Right cardiac atrium (tissue), 5 donors: ENCODE measurements at places on chromosomes 3 and 15. TPM values are rescaled to one million over a fixed set of nuclear protein-coding genes. Genes with fewer than 3 reads are reported as not detected.

SLC24A5 gene
- total RNA-seq, result not detected

TGM4 gene
- not detected for total RNA-seq

UROC1 gene
- total RNA-seq, result not detected

ECE2 gene
- total RNA-seq, result 1.2 TPM

TPRG1 gene
- total RNA-seq, result 3.3 TPM

DNA sequence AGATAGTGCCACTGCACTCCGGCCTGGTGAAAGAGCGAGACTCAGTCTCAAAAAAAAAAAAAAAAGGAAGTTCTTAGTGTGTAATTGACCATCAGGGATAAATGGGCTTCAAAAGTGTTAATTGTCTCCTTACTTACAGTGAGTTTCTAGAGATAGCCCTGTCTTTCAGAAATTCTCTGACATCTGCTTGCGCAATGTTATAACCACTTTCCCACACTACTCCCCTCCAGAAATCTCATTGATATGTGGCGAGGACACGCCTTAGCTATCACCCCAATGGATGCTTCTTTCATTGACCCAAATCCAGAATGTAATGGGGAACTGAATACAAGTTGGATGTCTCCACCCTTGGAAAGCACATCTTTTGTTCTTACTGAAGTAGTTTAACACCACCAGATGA lies 70.9 kb downstream of the GMPS start:
- no peak for DNase-seq

DNA sequence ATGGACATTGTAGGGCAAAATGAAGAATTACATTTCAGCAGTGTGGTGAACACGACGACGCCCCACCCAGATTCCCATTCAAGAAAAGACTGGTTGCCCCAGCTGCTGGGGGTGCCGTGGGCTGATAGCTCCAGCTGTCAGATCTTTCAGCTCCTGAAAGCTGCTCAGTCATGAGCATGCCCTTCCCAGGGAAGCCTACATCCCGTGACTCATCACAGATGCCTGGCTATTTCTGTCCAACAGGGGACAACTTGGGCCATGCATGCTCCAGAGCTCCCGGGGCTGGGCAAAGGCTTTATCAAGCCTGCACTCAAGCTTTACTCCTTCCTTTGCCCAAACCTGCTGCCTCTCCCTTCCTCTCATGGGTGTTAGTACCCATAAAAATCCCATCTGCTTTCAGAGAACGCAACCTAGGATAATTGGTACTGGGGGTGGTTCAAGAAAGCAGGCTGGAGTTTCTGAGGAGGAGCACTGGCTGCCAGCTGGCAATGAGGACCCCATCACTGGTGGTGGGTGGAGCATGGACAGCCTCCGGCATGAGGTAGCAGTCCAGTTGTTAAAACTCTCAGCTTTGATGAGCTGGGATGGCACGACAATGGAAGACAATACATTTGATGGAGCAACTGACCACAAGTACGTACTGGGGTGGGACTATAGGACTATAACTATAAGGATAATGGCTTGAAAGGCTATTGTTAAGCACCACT lies 16.4 kb upstream of the ST8SIA2 start:
- no peak for DNase-seq

- DNase-seq, result no peak
Measured at GRCh38 chr3:59865351-59865750, 815.5 kb upstream of the CFAP20DC start.

DNA sequence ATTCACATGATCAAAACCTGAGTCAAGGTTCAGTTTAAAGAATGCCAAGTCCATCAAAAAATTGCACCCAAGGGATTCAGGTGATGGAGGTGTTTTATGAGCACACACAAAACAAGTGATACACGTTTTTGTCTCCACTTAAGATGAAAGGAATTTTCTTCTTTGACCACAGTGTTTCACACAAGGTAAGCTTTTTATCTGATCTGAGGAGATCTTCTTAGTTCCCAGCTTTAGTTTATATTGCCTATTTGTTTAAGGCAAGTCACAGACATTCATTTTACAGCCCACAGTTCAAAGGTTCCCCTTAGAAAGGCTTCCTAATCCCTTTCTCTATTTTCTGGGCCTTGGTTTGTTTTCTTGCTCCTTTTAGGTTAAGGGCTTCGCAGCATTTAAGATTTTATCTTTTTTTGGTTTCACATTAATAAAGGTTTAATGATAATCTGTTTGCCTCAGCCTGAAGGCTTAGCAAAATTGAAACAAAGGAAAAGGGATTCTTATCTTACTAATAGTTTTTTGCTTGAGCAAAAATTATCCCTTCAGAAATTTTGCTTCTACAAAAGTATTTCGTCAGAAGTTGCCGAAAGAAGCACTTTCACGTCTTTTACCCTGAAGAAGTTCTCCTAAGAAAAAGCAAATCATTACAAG lies 420.5 kb upstream of the NAALADL2 start:
- DNase-seq, result no peak

- no peak for DNase-seq
Measured at GRCh38 chr3:185750702-185751101, 74.1 kb downstream of the IGF2BP2 start.

DNA sequence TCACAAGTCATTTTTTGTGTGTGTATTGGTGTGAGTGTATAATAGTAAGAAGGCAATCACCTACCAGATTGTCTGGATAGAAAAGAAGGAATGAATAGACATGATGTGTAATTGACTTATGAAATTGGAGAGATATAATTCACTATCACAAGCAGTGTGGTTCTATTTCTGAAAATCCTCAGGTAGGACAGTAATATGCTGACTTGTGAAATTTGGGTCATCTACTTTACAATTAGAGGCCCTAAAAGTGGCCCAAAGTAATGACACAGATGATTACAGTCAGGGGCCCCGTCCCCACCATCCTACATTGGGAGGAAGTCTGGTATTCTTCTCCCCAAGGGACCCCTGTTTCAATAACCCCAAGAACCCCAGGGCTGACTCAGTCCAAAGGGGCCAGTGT lies 73.6 kb upstream of the SELENOK start:
- DNase-seq, result no peak

GRCh38 chr3:141722081-141722480 lies 16.0 kb upstream of the RNF7 start:
- no peak for DNase-seq
